NCI-H1092 (cell line): ENCODE measurements at places on chromosomes 3 and 15.

GRCh38 chr3:104628185-104628789 is 738.4 kb upstream of the ALCAM start:
- DNase-seq, result peak; percentile 15

DNA sequence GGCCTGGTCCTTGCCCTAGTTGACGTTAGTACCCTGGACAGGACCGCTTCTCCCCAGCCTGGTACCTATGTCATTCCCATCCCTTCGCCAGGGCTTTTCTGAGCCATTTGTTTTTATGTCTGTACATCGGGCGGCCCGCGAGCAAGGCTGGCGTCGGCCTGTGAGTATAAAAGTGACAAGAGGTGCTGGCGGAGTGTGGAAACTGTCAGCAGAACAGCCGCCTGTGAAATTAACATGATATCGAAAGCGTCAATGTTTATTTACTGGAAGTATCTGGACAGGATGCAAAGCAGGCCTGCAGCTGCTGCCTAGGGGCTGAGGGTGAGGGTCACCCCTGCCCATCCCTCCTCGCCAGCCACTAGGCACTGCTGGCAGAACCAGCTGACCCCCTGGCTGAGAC is 33.4 kb downstream of the LINGO1 start:
- no peak for DNase-seq

DNA sequence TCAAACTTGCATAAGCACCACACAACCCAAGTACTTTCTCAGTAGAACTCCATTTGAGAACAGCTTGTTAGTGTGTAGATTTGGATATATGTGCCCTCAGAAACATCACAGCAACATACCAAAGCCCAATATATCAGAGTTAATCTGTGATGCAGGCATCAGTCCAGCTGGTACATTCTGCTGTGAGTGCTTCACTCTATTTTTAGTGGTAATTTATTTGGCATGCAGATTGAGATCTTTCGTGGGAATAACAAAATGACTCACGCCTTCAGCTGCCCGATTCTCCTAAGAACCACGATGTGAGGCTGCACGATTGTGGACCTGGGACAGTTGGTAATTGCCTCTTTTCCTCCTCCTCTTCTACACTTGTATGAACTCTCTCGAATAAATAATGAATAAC is 730.7 kb downstream of the SQOR start:
- no peak for DNase-seq

GRCh38 chr3:195078891-195079440 is 192.0 kb downstream of the XXYLT1 start:
- DNase-seq, result no peak

DNA sequence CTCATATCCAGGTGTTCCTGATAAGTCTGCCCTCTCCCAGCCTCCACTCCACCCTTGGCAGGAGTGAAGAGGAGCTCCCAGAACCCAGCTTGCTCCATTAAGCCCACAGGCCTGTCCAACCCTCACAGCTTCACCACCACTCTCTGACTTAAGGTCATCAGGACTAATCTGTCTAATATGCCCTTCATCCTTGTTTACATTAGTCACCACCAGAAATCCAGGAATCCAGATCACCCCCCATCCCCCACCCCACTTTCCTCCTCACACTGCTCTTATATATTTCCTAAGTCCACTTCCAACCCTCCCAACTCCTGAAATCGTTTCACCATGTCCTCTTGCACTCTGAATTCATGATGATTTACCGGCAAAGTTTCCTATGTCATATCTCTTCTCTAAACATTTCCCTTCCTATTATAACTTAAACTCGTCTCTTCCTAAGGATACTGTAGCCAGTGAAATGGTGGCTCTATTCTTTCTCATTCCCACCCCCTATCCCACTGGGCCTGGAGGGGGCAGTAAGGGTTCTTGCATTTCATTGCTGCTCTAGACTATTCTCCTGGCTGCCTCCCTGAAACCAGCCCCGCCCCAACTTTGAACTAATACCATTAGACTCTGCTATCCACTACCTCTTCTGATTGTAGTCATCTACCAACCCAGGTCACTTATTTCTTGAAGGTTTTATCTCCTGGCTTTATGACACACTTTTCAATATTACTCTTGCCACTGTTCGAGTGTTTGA is 43.4 kb downstream of the PPP2R3A start:
- no peak for DNase-seq

DNA sequence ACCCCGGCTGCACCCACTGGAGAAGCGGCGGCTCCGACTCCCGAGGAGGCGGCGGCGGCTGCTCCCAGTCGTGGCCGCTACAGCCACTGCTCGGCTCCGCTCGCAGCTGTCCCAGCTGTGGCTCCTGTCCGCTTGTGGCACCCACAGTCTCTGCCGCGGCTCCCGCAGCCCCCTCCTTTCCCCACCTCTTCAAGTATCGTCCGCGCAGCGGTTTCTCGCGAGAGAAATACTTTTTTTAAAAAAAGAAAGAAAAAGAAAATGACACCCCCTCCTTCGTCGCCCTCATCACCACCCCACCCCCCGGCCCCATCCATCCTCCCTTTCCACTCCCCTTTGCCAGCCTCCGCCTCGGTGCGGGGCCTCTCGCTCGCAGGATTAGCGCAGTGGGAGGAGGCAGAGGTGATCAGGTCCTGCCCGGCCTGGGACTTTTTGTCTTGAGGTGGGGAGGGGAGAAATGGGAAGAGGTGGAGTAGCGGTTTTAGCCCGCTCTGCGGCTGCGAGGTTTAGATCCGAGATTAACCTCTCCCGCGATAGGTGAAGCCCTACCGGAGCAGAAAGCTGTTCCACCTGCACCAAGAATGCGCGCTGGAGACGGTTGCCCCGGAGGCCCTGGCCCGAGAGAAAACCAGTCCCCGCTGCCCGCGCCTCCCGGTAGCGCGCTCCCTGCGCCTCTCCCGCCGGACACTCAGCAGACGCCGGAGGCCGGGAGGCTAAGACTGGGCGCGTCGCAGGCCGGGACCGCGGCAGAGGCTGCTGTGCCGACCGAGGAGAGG is at the start of gene FBN1:
Gene FBN1, minus strand, starts transcription at position 152 of the 773 bp plus-strand sequence. CDS start 940 bp downstream, outside the sequence.
- no peak for DNase-seq

DNA sequence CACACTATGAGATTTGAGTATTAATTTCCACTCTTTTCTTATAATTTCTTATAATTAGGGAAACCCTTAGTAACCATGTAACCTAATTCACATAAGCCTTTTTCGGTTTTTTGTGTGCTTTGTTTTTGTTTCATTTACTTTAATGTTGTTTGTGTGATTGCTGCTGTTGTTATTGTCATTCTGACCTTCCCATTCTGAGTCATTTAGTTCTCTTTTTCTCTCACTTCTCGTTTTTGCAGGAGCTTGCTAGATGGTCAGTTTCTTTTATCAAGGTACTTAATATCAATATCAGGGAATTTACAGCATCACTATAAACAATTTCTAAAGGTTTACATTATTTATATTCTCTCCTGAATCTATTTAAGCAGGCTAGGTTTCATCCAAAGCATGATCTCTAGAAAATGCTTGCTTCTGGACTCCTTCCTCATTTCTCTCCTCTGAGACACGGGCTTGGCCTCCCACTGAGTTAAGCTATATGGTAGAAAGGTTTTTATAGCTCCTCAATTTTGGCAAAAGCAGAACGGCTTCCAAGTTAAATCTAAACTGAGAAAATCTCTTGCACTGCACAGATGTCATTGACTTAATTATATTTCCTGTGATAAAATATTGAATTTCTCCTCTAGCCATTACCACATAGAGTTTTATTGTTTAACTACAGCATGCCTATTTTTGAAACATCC is 534.2 kb downstream of the NSUN3 start:
- no peak for DNase-seq

DNA sequence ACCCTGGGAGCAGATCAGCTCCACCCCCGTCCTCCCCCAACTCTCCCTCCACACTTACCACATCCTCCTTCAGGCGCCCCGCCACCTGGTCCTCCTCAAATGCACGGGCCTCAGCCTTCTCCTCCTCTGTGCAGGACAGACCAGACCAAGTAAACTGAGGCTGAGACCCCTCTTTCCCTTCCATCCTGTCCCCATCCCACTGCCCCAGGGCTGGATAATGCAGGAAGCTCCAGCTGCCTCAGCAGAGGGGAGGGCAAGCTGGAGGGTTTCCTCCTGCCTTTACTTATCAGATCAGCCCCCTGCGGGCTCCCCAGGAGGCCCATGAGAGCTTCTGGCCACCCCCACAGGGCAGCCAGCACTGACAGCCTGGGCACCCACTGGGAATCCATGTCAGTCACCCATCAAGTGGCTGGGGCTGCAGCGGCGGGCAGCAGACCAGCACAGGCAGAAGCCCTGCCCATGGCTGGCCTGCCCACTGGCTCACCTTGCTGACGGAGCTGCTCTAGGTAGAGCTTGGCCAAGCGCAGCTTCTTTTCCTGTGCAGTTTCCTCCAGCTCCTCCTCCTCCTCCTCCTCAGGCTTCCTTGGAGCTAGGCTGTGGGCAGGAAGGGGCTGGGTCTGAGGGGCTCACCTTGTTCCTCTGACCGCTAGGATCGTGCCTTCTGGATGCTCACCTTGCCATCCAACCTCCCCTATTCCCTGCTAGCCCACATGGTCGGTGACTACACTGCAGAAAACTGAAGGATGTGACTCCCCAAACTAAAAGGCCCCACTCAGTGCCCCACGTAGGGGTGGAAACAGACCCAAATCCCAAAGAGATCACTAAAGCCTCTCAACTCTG is 3.9 kb downstream of the RRP9 start:
- no peak for DNase-seq

- DNase-seq, result no peak
These were observed 1.8 kb upstream of the MESD start for GRCh38 chr15:80991421-80991820.

DNA sequence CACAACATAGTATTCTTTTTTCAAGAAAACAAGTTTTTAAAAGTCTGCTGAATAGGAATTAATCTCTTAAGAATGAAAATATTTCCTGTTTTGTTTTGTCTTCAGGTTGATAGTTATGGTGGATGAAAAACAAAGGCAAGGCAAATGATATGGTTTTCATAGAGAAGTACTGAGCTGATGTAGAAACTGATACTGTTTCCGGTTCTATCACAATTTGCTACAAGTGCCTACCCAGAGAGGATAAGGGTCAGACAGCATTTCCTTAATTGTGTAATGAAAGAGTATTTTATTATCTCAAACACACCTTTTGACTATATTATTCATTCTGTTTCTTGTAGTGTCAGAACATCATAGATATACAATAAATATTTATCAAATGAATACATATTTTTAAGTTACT is 836.3 kb downstream of the SQOR start:
- DNase-seq, result no peak

DNA sequence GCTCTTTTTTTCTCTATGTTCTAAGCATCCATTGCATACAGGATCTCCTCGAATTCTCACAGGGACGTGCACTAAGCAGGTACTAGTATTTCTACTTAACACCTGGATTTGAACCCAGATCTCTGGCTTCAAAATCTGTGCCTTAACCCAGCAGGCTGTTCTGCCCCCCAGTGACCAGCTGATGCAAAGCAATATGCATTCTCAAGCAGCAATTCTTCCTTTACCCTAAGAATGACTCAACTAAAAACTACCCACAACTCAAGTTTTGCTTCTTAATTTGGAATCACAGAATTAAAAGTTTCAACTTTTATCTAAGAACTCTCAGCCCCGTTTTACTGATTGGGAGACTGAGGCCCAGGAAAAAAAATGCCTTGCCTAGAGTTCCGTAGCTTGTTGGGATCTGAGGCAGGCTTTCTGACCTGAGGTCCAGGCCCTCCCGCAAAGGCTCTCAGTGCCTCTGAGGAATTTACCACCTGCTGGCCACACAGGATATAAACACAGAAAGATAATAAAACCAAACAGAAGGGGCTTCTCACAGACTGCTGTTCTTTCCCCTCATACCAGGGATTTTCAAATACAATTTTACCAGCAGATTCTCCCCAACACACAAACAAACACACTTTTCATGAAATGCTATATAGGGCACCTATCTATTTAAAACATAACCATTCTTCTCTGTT is 115.4 kb upstream of the RAD18 start:
- no peak for DNase-seq

DNA sequence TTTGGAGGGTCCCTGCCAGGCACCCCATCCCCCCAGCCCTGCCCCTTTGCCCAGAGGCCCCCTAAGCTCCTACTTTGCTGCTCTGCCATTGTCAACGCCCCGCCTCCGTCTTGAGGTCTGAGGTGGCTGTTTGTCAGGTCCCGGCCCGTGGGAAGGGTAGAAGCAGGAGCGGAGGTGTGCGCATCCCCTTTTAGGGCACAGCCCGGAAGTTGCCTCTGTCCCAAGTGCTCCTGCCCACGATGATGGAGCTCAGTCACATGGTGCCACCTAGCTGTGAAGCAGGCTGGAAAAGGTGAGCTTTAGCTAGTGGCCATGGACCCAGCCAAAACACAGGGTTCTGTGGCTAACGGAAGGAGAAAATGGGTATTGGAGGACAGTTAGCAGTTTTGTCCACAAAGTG is 28.5 kb upstream of the LCTL start:
- DNase-seq, result no peak

DNA sequence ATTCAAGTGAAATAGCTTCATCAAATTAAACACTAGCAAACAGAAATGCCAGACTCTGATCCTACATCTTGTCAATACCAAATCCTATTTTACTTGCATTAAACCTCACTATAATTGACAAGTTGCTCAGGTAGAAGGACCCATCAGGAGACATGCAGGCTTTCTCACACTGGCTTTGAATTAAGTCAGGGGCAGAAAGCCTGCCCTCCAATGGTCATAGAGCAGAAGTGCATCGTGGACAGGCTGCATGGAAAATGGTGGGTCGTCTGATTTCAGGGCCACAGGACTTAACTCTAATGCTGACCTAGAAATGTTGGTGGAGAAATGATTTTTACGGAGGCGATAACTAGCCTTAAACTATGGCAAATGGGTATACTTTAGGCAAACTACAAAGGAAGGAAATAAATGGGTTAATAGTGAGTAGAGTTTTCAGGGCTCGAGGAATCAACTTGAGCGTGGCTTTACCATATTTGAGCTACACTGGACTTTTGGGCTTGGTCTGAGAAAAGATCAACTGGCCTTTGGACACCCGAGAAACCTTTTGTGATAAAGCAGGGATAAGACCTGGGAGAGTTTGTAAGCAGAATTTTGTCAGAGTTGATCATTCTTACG is 283.9 kb downstream of the GRM7 start:
- no peak for DNase-seq

GRCh38 chr3:172065967-172066762 is 26.8 kb downstream of the FNDC3B start:
- no peak for DNase-seq

- DNase-seq, result no peak
These were observed 114.0 kb downstream of the FNDC3B start for GRCh38 chr3:172153335-172153861.

DNA sequence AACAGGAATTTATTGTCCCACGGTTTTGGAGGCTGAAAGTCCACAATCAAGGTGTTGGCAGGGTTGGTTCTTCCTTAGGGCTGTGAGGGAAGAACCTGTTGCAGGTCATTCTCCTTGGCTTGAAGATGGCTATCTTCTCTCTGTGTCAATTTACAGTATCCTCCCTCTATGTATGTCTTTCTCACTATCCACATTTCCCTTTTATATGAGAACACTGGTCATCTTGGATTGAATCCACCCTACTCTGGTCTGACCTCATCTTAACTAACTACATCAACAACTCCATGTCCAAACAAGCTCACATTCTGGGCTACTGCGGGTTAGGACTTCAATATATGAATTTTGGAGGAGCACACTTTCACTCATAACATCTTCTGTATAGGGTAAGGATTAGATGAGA is 61.9 kb downstream of the CLDN1 start:
- no peak for DNase-seq

- DNase-seq, result no peak
These were observed 69.7 kb downstream of the PRTG start for GRCh38 chr15:55673287-55673686.
